Large intestine (tissue), 12 donors: ENCODE measurements at places on chromosomes 4 and X.

- DNase-seq = no peak
Measured at GRCh38 chr4:120228086-120228485, 161.4 kb upstream of the MAD2L1 start.

GRCh38 chr4:15575966-15576365 is 79.2 kb downstream of the FBXL5 start:
- no peak for DNase-seq

DNA sequence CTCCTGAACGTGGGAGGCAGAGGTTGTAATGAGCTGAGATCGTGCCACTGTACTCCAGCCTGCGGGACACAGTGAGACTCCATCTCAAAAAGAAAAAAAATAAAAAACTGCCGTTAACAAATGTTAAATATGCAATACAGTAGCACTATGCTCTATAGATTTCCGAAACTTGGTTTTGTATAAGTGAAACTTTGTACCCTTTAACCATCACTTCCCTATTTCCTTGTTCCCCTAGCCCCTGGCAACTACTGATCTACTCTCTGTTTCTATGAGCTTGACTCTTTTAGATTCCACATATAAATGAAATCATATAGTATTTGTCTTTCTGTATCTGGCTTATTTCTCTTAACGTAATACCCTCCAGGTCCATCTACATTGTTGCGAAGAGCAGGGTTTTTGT is 74.1 kb downstream of the TAB3 start:
- DNase-seq = no peak

DNA sequence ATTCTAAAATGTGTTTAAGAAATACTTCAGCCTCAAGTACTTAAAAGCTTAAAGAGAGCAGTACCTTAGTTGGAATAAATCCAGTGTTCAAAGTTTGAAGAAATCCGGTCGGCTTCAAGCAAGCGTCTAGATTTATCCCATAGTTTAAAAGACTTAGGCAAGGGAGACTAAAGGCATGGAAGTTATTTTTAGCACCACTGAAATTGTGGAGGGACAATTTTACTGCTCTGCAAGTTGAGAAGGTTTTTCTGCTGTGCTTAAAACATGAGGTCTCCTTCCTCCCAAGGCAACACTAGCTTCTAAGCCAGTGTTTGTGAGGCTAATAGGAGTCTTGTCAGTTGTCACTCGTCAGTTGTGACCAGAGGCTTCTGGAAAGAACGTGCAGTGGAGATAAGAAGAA is 183.5 kb downstream of the MSL3 start:
- no peak for DNase-seq

- no peak for DNase-seq
Measured at GRCh38 chr4:27515140-27515539, 654.5 kb downstream of the STIM2 start.

DNA sequence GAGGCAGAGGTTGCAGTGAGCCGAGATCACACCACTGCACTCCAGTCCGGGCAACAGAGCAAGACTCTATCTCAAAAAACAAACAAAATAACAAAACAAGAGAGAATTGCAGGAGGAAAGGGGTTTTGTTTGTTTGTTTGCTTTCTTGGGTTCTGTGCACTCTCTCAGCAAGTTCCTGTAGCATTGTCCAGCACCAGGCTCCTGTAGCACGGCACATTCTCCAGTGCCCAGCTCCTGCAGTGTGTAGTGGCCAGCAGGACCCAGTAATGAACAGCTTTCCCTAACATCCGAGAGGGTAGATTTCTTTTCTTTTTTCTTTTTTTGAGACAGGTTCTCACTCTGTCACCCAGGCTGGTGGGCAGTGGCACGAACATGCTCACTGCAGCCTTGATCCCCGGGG is 60.5 kb upstream of the USP9X start:
- DNase-seq = no peak

- DNase-seq = no peak
Measured at GRCh38 chrX:41029332-41029731, 55.9 kb upstream of the USP9X start.

GRCh38 chr4:113394730-113395530 is 345.5 kb downstream of the ANK2 start:
- peak; percentile 89 for DNase-seq

- DNase-seq = no peak
Measured at GRCh38 chr4:8724436-8725070, 132.0 kb downstream of the CPZ start.

DNA sequence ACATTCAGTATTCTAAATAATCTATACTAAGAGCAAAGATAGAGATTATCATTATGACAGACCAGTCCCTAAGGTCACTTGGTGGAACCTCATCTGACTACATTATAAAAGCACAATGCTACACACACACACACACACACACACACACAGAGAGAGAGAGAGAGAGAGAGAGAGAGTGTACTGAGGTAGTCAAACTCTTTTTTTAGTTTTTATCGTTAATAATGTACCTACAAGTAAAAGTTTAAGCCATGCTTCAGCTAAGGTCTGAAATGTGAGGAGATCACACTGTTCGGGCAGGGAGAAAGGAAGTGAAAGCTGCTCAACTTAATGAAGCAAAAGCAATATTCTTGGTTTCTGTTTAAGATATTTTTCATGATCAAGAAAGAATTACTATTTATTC is 75.8 kb upstream of the CCDC160 start:
- no peak for DNase-seq

DNA sequence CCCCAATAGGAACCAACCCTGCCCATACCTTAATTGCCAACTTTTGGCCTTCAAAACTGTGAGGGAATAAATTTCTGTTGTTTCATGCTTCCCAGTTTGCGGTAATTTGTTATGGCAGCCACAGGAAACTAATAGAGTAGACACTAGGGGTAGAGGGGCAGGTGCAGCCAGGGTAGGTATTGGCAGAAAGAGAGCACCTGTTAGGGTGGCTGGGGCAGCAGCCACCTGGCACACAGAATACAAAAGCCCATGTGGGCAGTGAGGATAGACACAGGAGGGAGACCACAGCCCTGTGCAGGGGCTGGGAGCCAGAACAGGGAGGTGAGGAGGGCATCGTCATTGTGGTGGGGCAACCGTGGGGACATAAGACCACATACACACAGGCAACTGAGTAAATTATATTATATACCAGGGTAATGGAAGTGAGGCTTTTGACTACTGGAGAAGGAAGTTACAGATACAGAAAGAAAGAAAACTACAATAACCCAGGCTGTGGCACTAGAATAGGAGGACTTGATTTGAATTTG is 28.2 kb downstream of the IRF2 start:
- no peak for DNase-seq

GRCh38 chr4:81375745-81376144 is 96.0 kb downstream of the RASGEF1B start:
- DNase-seq = no peak

GRCh38 chr4:102324730-102325129 is 20.6 kb downstream of the SLC39A8 start:
- DNase-seq = no peak

DNA sequence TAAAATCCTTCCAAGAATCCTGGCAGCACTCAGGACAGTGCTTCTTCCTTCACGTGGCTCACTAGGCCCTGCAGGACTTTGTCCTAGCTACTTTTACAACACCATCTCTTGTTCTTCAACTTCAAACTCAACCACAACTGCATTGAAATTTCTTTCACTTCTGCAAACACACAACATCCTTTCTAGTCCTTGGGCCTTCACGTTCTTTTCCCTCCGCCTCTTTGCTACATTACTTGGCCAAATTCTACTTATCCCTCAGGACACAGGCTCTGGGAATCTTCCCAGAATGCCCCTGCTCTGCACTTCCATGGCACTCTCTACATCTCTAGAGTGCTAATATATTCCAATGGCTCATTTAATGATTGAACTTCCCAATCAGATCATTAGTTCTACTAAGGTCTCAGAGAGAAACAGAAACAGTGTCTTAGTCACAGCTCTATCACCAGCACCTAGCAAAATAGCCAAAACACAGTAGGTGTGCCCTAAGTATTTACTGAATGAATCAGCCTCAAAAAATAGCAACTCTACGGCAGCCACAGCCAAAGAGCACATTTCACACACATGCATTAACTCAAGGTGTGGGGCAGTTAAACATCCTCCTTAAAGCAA is 73.3 kb downstream of the MANBA start:
- DNase-seq = no peak

DNA sequence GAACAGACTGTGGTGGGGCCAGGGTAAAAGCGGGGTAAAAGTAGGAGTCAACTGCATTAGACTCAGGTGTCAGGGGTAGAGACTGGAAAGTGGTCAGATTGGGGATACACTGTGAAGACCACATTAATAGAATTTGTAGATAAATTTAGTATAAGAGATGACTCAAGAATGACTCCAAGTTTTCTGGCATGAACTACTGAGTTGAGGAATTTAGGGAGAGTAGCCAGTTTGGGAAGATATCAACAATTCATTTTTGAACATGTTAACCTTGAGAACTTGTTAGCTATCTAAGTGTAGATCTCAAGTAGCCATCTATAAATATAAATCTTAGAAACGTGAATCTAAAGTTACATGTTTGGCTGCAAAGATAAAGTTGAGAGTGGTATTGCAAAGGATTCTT is 206.9 kb upstream of the HCCS start:
- DNase-seq = no peak

DNA sequence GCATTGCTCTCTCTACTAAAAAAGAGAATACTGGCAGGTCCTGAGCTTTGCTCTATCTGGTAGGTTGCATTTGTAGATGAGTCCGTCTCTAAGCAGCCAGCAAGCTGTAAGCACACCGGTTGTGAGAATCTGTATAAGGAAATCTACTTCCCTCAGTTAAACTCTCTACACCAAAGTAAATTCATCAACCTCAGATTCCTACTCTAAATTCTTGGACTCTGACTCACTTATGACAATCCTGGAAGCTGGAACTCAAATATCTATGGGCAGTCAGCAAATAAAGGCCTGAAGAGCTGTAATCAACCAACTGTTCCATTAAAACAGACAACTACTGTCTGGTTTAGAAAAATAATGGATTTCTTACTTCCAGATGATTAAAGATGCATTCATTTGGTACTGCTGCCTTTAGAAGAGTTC is 37.9 kb downstream of the FAT1 start:
- peak; percentile 35 for DNase-seq

GRCh38 chr4:127448986-127449385 is 183.8 kb upstream of the INTU start:
- no peak for DNase-seq

DNA sequence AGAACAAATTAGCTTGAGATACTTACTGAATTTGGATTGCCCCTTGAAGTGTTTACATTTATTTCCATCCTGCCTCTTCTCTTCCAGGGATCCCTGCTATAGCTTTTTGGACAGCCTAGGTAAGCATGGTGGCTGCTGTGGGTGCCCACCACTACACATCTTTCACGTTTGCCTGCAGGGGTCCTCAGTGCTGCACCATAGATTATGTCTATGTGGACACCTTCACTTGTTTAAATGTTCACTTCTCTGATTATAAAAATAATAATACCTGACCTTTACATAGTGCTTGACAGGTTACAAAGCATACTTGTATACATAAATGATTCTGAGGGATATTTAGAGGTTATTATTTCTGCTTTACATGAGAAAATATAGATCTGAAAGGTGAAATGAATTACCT is 67.9 kb upstream of the SLC4A4 start:
- peak; percentile 21 for DNase-seq

- DNase-seq = no peak
Measured at GRCh38 chrX:105101378-105101777, 119.1 kb downstream of the TEX13A start.

DNA sequence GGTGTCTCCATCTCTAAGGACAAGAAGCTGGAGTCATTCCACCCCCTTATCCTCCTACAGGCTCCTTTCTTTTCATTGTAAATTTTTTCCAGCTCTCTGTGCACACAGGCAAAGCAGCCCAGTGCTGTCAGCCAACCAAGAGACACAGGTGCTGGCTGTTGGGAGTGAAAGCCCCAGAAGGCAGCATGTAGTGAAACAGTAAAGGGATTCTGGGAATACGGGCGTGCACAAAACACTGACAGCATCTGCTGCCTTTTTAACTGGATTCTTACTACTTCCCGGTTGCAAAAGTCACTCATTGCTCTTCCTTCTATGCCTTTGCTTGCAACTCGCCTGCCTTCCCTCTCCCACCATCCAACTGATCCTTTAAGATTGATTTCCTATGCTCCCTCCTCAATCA is 208.6 kb upstream of the PRPS2 start:
- DNase-seq = no peak

DNA sequence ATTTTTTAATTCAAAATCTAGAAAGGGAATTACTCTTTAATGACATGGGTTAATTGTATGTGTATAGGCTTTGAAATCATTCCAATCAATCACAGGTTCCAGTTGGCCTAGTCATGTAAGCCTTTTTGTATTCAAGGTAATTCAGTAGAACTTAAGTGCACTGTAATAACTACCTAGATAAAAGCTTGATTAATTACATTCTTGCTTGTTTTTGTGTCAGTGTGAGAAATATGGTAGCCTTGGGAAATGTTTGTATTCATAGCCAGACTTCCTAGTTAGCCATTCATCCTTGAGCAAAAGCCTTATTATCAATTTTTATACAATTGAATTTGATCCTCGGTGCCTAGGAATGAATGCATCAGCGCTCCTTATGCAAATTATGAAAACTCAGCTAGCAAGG is 33.5 kb downstream of the TKTL2 start:
- no peak for DNase-seq

GRCh38 chr4:26873391-26874026 is 12.9 kb downstream of the STIM2 start:
- DNase-seq = no peak
